DMS 273 treated with DMSO at 0.1 percent for 48 hours (cell line): ENCODE measurements at places on chromosomes 13 and 19.
A peak's percentile ranks its signal among the peaks of the same experiment; 100 is the strongest.

DNA sequence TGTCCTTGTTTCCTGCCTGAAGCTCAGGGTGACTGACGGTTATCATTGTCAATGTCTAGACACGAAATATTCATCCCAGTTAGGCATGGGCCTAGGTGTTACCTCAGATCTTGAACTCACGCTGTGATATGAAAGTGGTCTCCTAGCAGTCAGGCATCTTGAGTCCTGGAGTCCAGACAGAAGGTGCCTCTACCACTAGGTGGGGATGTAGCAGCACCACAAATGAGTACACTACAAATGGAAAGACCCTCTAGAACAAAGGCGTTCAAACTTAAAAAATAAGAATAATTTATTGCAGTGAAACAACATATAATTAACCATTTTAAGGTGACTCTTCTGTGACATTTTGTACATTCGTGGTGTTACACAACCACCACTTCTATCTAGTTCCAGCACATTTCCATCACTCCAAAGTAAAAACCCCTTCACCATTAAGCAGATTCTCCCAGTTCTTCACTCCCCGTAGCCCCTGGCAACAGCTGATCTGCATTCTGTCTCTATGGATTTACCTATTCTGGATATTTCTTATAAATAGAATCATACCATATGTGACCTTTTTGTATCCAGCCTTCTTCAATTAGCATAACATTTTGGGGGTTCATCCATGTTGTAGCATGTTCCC is 11.9 kb upstream of the FRY start:
- DNase-seq = no peak

DNA sequence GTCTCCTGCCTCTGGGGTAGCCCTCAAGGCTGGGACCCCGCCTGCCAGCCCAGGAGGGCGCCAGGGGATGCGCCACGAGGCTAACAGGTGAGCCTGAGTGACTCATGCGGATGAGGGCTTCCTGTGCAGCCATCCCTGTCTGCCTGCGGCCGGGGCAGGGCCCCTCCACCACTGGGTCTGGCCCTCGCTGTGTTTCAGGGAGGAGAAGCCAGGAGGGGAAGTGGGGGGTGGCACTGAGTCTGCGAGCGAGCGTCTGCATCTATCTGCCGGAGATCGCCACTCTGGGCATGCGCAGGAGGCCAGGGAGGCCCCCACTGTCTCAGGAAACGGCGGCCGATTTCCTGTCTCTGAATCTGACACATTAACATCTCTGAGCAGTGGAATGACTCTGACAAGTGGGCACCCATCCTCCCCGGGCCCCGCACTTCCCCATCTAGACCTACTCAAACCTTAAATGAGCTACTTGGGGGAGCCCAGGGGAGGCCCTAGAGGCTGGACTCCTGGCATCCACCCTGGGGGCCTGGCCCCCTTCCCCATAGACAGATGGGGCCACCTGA is 19.7 kb downstream of the RFX1 start:
- DNase-seq = no peak

- no peak for DNase-seq
Observed at GRCh38 chr13:33842986-33843385, 25.0 kb downstream of the RFC3 start.

DNA sequence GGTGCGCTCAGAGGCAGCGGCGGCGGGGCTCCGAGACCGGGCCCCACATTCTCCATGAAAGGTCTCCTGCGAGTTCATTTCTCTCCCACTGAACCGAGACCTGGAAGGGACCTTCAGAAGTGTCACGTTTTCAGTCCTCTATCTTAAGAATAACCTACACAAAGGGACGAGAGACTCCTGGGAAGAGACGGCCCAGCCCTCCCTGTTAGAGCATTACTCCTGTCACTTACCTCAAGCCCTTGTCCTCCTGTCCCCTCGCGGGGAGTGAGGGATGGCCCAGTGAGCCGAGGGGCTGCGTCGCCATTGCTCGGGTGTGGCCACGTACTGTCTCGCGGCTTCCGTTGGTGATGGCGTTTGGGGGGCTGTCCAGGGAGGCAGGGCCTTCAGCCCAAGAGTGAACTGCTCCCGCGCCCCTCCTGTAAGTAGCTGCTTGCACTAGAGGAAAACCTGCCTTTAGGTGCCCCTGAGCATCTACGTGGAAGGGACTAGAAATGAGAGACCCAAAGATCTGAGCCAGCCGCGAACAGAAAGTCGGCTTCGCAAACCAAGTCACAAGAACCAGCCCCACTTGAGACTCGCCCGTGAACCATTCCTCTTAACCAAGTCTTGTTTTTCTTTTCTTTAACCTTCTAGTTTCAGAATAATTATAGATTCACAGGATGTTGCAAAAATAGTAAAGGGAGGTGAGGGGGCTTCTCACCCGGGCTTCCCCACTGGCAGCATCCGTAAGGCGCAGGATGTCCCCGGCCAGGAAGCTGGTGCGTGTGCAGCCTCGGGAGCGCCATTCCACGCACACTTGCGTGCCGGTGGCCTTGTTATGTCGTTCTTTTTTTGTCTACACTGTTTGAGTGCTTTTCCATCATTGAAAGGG is 21.1 kb upstream of the NDUFS7 start:
- no peak for DNase-seq

DNA sequence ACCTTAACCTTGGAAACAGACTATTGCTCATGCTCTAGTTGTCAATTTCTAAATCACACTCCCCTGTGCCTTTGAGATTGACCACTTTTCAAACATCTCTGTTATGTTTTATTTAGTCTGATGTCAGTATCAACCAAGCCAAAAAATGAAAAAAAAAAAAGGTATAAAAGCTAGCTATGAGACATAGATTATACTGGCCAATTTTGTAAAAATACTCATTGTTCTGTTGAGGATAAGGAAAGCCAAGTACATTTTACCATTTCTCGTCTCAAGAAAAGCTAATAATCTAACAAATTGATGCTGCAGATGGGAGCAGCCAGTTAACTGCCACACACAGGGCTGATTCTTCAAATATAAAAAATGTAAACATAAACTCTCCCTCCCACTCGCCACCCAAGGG is 572.6 kb upstream of the KLF12 start:
- DNase-seq = no peak

GRCh38 chr13:28581451-28581850 is 77.5 kb upstream of the POMP start:
- no peak for DNase-seq

GRCh38 chr19:19860756-19861390 is 4.8 kb upstream of the ZNF253 start:
- DNase-seq = no peak

DNA sequence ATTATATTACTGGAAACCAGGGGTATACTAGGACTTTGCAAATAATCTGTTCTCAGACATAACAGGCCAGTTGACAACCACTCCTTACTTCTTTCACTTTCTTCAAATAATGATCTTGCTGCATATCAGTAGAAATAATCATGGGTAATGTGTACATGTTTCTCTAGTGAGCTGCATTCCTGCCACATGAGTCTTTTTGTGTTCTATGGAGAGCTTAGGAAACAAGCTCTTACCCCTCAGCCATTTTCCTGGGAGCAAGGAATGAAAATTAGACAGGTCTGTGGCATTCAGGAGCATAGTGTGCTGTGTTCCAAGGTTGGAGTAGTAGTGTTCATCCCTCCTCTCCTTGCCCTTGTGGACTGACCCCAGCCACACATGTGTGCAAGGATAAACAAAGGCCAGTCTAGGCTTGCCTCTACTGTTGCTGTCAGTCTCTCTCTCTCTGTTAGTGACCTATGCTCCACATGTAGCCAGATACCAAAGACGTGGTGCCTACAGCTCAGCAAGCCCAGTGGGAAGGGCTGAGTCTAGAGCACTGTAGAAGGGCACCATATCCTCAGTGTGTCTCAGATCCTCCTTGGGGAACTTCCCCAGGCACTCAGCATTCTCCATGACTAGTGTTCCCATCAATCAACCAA is 11.5 kb upstream of the OXGR1 start:
- DNase-seq = no peak

DNA sequence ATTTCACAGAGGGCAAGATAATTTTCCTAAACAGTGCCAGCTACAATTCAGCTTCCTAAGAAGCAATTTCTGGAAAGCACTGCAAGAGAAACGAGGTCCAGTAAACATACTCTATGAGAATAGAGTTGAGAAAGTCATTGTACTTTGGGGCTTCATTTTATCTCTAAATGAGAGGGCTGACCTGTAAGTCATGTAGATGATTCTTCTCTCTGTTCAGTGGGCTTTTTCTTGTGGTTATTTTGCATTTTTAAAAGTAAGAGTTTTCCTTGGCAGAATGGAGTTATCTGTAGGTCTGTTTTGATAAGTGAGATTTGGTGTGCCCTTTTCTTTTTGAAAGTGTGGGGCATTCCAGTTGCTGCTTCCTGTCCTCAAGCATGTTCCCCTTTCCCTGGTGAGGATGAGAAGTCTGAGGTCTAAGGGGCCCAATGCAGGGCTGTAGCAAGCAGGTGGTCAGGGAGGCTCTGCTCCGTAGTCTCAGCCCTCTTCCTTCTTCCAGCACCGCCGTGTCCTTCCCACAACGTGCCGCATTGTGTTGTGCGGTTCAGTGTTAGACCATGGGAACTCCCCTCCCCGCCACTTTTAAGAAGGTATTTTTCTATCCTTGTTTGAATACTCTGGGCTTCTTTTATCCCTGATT is 86.3 kb downstream of the ARHGEF7 start:
- DNase-seq = no peak

DNA sequence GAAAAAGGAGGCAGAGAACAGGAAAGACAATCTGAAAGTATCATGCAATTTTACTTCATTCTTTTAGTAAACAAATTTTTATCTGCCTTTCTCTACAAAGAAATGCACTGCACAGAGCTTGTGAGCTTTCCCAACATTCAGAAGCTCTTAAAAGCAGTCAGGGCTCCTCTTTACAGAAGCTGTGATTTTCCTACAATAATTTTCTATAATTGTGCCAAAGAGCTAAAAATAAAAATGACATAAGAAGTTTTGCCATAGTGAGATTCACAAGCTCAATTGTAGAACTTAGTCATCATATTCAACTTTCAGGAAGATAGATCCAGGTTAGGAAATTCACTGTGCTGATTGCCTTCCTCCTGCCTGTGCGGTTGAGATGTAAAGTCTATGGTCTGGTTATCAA is 341.4 kb downstream of the PCDH9 start:
- DNase-seq = no peak

DNA sequence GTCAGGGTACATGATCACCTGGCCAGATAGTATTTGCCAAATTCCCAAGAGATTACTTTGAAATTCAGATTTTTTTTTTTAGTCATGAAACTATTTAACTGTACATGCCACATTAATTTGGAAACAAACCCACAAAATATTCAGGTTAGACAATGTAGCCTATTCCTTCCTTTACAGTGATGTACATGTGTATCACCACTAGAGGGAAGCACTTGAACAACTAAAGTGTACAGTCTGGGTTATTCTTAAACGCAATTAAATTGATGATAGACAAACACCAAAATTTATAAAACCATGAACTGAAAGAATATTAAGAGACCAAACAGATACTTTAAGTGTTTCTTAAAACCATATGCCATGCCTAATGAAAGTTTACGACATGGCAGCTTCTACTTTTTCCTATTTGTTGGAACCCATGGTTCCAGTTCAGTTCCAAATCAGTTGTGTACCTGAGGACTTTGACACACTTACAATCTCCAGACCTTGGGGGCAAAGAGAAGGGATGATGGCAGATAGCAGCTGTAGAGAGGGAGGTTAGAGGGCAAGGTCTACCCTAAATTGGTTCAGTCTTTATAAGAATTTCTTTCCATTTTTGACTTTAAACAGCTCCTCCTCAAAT is 52.8 kb downstream of the TNFSF13B start:
- peak; percentile 1 for DNase-seq

DNA sequence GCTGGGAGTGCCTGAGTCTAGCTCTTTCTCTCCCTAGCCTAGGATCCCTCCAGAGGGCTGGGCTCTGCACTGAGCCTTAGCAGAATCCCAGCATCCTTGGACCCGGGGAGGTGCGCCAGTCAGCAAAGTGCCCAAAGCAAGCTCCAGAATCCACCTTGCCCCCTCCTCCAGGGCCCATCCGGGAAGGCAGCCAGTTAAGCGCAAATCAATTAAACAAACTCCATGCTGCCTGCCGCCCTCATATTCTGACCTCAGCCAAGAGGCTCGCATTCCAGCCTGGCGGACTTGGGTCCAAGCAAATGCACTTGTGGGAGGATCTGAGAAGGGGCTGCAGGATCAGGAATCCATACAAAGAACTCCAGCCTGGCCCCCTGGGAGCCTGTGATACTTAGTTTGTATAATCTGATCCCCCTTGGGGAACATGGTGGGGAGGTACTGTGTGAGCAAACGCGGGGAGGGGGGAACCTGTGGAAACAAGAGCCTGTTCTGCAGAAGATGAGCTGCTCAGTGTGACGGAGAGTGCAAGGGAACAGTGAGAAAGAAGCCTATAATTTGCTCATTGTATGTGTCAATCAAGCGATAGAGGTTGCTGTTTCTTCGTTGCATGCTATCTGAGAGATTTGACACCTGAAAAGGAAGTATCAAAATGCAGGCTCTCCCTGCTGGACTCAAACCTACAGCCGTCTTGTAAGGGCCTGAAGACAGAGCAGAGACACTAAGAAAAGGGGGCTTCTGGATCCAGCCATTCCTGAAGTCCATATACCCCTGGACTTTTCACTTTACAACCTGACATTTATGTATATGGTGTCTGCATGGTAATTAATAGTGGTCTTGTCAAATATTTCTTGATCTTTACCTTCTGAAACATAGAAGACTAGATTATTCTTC is 29.4 kb downstream of the ZNRF4 start:
- no peak for DNase-seq

DNA sequence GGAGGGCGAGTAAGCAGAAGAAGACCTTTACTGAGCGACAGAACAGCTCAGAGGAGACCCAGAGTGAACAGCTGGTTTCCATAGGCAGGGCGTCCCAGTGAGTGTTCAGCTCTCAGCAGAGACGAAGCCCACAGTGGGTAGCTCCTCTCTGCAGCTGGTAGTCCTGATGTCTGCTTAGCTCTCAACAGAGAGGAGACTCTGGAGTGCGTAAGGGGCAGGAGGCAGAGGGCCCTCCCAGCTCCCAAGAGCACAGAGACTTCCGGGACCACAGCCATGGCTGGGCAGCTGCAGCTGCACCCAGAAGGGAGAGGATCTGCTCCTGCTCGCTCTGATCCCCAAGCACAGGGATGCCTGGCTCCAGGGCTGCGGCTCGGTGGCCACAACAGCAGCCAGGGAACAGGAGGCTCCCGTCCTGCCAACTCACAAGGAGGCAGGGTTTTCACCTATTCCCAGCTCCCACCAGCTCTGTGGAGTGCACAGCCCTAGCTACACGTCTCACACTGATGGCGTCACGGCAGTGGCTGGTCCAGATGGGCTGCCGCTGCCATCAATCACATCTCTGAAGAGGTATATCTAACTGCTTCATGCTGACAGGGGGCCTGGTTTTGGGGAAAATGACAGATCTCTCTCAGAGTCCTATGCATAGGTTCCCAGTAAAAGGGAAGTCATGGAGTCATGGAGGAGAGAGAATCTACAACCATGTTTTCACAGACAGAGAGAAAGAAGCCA is 2660.1 kb upstream of the PCDH20 start:
- no peak for DNase-seq

- DNase-seq = no peak
Observed at GRCh38 chr19:17054746-17055145, 20.5 kb downstream of the HAUS8 start.

GRCh38 chr19:30512176-30513081 is 140.2 kb downstream of the ZNF536 start:
- peak; percentile 68 for DNase-seq
